ENCODE measurements at places on chromosomes 13 and 19.

- DNase-seq = peak; percentile 46
Observed at GRCh38 chr13:46119883-46120614, 15.2 kb upstream of the CPB2 start.

GRCh38 chr13:93224535-93224934, 2.1 kb upstream of the GPC6 start:
- DNase-seq = no peak

- DNase-seq = no peak
Observed at GRCh38 chr19:53868091-53868891, 608 bp downstream of the MYADM start.

DNA sequence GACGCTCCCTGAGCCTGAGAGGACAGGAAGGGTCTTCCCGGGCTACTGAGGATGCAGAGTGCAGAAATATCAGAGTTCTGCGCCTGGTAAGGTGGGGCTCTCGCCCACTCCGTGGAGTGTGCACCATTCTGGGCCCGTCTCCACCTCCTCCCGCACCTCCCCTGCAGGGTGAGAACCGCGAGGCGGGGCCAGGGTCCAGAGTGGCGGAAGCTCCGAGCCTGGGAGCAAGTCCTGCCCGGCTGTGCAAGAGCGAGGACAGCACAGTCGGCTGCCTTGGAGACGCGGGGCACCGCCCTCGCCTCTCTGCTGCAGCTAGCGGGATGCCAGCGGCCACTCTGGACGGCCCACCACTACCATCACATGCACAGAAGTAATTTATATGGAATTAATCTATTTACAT, 2304.4 kb downstream of the PCDH9 start:
- DNase-seq = no peak

- no peak for DNase-seq
Observed at GRCh38 chr19:45771311-45771933, 2.4 kb upstream of the SIX5 start.

GRCh38 chr19:56953470-56953869, 112.9 kb upstream of the PEG3 start:
- DNase-seq = no peak

- DNase-seq = no peak
Observed at GRCh38 chr13:63910511-63910910, 2494.9 kb upstream of the PCDH20 start.

DNA sequence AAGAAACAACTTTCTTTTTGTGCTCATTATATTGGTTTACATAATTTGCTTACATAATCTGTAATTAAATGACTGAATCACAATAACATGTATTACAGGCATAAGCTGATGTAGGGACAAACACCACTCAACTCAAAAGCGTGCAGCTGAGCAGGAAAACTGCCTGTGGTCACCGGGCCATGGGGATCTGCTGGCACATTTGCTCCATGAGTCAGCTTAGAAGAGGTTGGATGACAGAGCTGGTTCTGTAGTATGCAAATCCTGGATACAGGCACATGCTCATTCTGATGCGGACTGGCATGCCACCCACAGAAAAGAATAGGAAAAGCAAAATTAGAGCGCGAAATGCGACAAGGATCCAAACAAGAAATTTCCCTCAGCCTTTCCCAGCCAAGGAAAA, 128.6 kb downstream of the USP12 start:
- DNase-seq = no peak

GRCh38 chr19:32570081-32570785, 10.8 kb upstream of the PDCD5 start:
- DNase-seq = peak; percentile 78
